HCEC 1CT (cell line): ENCODE measurements at places on chromosomes 7 and 10.

DNA sequence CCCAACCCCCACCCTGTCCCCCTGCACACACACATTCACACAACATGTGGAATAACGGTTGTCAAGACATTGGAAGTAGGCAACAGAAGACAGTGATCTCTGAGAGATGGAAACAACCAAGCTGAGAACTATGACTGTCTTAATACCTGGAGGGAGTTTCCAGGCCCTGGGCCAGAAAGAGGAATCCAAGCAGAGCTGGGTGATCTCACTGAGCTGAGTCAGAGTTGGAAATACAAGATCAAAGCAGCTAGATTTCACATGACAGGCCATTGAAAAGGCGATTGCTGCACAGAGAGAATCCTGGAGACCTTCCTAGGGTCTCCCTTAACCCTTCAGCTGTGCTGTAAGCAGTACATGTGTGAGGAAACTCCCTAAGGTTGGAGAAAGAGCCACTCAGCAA is 165.8 kb upstream of the PRSS1 start:
- peak; percentile 87 for DNase-seq

- DNase-seq: peak; percentile 82
Measured at GRCh38 chr10:49534670-49535381, 4.1 kb downstream of the ERCC6 start.

DNA sequence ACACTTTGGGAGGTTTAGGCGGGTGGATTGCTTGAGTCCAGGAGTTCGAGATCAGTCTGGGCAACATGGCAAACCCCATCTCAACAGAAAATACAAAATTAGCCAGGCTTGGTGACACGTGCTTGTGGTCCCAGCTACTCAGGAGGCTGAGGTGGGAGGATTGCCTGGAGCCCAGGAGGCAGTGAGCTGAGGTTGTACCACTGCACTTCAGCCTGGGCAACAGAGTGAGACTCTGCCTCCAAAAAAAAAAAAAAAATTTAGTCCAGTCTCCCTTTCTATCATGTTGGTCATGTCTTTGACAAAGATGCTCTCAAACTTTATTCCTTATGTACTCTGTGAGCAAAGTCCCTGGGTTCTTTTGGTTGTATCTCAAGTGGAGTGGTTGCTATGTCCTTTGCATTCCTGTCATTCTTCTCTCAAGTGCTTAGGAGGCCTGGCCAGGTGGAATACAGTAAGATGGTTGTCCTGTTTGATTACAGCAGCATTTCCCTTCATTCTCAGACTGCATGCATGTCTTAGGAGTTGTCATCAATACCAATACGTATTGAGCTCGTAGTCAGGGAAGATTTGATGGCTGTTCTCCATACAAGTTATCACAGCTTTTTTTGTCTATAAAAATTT is 85.7 kb downstream of the MMRN2 start:
- DNase-seq: no peak

GRCh38 chr10:93190372-93190771 is 116.7 kb downstream of the CYP26A1 start:
- no peak for DNase-seq

DNA sequence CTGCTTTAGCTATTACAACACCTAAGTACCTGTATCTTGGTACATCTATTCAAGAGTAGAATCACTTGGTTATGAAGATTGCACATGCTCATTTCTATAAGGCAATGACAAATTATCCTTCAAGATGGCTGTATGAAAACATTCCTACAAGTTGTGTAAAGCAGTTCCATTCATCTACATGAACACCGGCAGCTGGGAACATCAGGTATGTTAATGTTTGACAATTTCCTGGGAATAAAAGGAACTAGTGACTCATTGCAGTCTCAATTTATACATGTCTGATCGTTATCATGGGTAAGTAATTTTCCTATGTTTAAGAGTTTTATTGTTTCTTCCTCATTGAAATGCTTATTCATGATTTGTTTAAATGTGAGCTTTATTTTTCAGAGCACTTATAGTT is 203.2 kb upstream of the SEMA3E start:
- DNase-seq: no peak

GRCh38 chr7:2362385-2363088 is 7.9 kb downstream of the EIF3B start:
- no peak for DNase-seq

GRCh38 chr7:5426226-5426475 is 2.5 kb upstream of the TNRC18 start:
- DNase-seq: peak; percentile 71

GRCh38 chr7:531777-532176 is 12.1 kb upstream of the PDGFA start:
- no peak for DNase-seq

GRCh38 chr10:112229096-112229495 is 45.5 kb upstream of the GPAM start:
- DNase-seq: peak; percentile 79

DNA sequence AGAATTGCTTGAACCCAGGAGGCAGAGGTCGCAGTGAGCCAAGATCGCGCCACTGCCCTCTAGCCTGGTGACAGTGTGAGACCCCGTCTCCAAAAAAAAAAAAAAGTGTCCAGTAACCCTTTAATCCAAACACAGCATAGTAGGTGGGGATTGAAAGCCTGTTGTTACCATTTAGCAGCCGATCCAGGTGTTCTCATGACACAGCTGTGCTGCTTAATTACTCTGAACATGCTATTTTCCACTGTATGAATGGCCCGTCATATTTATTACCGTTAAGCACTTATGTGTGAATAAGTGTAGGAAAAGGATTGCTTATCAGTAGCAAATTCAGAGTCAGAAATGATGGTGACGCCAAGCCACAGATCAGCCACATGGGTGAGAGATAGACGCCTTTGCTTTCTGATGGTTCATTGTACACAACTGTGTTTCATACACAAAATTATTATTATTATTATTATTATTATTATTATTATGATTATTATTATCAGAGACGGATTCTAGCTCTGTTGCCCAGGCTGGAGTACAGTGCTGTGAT is 11.6 kb upstream of the ORAI2 start:
- no peak for DNase-seq

- no peak for DNase-seq
Measured at GRCh38 chr10:10096296-10096695, 921.4 kb upstream of the CELF2 start.

GRCh38 chr10:12287772-12288171 is 61.6 kb upstream of the CAMK1D start:
- DNase-seq: no peak

- DNase-seq: no peak
Measured at GRCh38 chr7:366161-366803, 76.3 kb downstream of the FOXL3 start.

- DNase-seq: peak; percentile 75
Measured at GRCh38 chr7:108000875-108001763, 1.8 kb downstream of the LAMB1 start.

GRCh38 chr7:46660402-46660980 is 739.4 kb upstream of the IGFBP3 start:
- peak; percentile 17 for DNase-seq

GRCh38 chr10:117563780-117564179 is 21.2 kb downstream of the EMX2 start:
- no peak for DNase-seq

- DNase-seq: no peak
Measured at GRCh38 chr10:114975091-114975490, 37.1 kb downstream of the TRUB1 start.

- no peak for DNase-seq
Measured at GRCh38 chr7:121609208-121609607, 213.1 kb upstream of the FAM3C start.

DNA sequence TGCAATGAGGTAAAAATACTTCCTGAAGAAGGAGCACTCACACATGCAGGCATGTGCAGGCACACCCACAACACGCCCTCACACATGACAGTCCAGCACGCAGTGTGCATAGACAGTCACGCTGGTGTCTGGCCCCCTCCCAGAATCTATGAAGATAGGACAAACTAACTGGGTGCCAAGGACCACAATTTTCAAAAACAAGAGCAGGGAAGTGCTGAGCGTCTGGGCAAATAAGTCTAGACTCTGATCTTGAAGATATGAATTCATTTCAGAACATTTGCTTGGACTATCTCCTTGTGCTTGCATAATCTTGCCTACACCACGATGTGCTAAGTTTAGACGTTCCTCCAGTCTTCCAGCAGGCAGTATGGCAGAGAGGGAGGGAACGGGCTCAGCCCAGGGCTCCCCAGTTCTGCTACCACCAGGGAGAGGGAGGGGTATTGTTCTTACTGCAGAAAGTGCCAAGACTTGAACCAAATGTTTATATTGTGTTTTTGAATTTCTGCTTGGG is 276.5 kb upstream of the KLF6 start:
- DNase-seq: no peak

DNA sequence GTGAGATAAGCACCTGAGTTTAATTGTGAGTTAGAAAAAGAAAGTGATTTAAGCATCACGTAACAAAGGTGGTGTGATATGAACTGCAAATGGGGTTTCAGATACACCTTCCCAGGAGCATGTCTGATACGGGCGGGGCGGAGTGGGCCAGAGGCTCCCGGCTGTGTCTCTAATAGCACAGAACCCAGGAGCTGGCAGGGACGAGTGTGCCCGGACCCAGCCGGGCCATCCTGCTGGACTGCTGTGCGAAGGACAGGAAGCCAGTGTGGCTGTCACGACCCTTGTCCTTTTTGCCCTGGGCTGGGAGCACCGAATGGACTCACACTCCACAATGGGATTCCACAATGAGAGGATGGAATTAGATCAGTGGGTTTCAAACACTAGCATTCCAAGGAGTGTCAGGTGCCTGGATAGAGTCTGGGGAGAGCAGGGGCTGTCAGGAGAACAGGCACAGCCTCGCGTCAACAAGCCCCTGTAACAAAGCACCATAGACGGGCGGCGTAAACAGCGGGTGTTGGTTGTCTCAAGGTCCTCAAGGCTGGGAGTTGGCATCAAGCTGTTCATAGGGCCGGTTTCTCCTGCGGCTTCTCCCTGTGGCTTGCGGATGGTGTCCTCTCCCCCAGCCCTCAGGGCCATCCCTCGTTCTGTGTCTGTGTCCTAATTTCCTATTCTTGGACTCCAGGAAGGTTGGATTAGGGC is 242.6 kb upstream of the PITRM1 start:
- DNase-seq: no peak

DNA sequence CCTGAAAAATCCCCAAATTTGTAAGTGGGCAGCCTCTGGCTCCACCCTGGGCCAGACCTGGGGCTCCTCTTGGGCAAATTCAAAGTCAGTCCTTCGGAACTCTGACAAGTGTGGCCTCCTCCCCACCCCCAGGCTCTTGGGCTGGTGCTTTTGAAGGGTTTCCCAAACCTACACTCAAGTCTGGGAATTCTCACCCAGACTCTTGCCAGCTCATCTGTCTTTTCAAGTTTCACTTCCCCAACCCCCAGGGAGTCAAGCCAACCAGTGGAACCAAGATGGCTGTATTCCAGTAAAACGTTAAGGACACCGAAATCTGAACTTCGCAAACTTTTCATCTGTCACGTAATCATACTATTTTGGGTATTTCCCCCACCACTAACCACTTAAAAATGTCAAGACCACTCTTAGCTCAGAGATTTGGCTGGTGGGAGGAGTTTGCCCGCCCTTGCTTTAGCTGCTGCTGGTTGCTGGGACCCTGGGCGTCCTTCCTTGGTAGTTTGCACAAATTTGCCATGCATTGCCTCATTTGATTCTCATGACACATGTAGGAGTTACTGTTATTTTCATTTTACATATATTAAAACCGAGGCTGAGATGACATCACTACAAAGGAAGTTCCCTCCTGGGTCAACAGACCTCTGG is 1.7 kb upstream of the MYO1G start:
- DNase-seq: peak; percentile 23

DNA sequence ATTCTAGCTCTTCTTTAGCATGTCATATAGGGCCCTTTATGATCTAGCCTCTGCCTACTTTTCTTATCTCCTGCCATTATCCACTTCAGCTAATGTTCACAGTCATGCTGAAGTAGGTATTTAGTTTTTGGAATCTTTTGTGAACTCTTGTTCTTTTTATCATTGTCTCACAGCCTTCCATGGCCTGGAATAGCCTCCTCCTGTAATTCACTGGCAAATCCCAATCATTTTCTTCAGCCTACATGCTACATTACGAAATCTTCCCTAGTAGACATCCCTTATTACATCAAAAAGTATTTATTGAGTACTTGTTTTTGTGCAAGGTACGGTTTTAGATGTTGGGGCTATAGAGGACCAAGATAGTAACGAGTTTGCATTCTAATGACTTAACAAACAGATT is 3.4 kb upstream of the KIF20B start:
- DNase-seq: no peak

- no peak for DNase-seq
Measured at GRCh38 chr10:111267673-111268072, 190.8 kb downstream of the ADRA2A start.

GRCh38 chr7:64774204-64774842 is 19.9 kb upstream of the ZNF138 start:
- DNase-seq: no peak

DNA sequence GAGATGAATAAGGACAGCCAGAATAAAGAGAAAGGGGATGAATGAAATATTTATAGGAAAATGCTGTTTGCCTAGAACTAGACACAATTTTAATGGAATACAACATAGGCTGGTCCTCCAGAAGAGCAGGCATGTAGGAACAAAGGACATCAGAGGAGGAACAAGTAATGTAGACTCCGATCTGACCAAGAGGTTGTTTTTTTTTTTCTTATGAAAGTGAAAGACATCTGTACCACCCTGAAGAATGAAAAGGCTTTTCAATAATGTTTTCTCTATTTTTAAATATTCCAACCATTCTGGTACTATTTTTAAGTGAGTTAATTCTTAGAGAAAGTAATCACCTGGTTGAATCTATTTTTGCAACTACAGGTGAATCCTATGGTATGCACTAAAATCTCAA is 136.9 kb upstream of the PTN start:
- DNase-seq: no peak

GRCh38 chr10:73131913-73132686 is 21.8 kb downstream of the NUDT13 start:
- no peak for DNase-seq

DNA sequence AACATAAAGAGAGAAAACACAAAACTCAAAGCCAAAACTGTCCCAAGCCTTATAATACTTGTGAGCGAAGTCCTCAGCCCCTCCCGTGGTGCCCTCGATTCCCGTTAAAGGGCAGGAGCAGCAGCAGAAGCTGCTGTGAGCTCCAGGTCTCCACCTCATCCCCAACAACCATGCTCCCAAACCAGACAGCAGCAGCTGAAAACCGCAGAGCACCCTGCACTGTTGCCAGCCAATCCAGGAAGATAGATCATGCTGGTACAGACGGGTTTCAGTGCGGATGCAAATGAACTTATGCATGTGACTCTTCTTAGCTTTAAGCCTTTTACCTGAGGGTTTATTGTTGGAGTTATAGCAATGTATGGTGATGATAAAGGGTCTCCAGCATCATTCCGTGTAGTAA is 97.9 kb downstream of the DNAJB6 start:
- DNase-seq: no peak
